Esophagus squamous epithelium (tissue), 5 donors: ENCODE measurements at places on chromosomes 7 and 10.

- H3K36me3 ChIP-seq, result no peaks in the 10 kb centered on the region
- no peak for DNase-seq
- H3K4me1 ChIP-seq, result no peaks in the 10 kb centered on the region
- H3K27me3 ChIP-seq, result no peaks in the 10 kb centered on the region
These were observed 57.5 kb upstream of the CHCHD3 start for GRCh38 chr7:133139350-133139749.

- no peak overlapping the region for H3K4me3 ChIP-seq
- H3K27ac ChIP-seq, result no peak overlapping the region
- no peaks in the 10 kb centered on the region for H3K36me3 ChIP-seq
- no peak for DNase-seq
These were observed 568.7 kb upstream of the MGMT start for GRCh38 chr10:128898133-128898915.

DNA sequence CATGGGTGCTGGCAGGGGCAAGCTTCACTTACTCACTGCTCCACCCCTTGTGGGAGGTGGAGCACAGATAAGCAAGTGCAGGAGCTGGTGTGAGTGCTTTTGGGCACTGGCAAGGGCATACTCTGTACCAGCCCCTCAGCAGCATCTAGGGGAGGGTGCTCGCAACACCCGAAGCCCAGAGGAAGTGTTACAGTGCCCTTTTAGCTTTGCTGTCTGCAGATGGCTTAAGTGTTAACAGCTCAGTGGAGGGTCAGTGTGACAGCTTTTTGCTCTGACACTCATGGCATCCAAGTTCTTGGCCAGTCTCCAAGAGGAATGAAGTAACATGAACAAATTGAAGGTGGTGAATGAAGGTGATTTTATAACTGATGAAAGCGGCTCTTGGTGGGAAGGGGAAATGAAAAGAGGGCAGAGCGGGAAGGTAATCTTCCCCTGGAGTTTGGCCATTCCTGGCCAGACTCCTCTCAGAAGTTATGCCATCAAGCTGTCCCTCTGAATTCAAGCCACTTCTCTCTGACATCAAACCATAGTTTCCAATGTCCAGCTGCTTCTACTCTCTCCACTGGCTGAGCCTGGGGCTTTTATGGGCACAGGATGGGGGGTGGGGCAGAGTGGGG, 862.5 kb downstream of the KCNMA1 start:
- no peaks in the 10 kb centered on the region for H3K36me3 ChIP-seq
- no peak for DNase-seq
- H3K4me3 ChIP-seq, result no peak overlapping the region
- H3K27me3 ChIP-seq, result no peaks in the 10 kb centered on the region

DNA sequence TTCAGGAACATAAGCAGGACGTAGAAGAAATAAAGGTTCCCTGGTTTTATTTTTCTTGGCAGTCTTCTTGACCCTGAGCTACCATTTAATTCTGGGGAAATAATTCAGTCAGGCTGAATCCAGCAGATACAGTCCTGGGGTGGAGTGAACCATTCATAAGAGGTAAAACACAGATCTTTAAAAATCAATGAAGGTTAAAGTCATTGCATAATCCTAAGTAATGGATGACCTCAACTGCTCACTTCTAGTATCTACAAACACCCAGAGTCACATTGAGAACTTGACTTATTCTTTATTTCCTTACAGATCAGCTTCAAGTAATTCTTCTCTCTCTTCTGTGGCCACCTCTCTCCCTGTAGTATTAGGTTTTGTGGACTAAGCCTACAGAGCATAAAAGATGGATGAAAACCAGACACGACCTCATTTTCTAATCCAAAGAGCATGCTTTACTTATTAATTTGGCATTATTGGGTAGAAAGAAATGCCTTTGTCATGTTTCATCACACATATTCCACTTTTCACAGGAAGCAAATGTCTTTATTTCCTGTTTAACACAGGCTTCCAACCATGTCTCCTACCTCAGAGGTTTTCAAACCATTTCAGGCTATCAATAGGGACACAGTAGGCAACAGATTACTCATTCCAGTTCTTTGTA, 182.3 kb upstream of the IMMP2L start:
- H3K27me3 ChIP-seq, result no peaks in the 10 kb centered on the region
- no peak overlapping the region for H3K4me3 ChIP-seq
- no peaks in the 10 kb centered on the region for H3K36me3 ChIP-seq
- DNase-seq, result no peak
- no peak overlapping the region for H3K27ac ChIP-seq

DNA sequence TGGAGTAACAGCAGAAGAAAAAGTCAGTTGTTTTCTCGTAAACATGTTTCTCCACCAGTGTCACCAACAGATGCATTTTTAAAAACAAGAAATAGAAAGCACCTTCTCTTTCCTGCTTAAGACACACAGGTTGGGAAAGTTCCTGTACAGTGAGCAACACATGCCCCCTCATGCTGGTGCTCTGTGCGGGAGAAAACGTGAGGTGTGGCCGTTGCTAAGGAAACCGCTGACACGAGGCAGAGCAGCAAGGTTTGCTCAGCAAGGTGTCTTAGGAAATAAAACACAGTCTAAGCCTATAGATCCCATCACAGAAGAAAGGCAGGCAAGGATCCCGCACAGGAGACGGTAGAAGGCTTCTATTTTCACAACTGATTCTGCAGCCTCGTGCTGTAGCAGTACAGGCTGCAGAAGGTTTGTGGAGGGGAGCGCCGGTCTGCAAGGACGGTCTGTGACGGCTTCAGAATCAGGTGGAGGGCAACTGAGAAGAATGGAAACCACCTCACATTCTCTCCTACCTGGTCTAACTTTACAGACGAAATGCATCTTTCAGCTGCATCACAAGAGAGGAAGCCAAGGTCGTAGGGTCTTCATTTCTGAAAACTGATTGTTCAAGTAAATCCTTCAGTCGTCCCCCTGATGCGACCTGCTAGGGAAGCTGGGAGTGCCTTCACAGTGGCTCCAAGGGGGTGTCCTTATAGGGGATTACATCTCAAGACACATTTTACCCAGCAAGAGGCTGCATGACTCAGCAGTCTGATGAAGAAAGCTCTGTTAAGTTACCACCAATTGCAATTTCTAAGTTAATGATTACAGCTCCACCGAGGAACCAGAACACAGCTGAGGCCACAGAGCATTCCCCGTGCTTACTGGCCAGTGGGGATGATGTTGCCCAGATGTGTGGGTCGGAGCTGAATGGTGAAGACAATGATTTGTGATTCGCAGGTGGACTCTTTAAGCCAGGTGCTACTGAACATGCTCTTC, 150.7 kb upstream of the KLF14 start:
- no peak overlapping the region for H3K4me3 ChIP-seq
- no peaks in the 10 kb centered on the region for H3K27me3 ChIP-seq
- no peaks in the 10 kb centered on the region for H3K36me3 ChIP-seq
- no peak for DNase-seq
- H3K4me1 ChIP-seq, result peaks cover 96% of the 10 kb centered on the region
